ENCODE measurements at places on chromosomes 6 and 20.

GRCh38 chr6:89585154-89585553 is 53.4 kb downstream of the LYRM2 start:
- DNase-seq: no peak

DNA sequence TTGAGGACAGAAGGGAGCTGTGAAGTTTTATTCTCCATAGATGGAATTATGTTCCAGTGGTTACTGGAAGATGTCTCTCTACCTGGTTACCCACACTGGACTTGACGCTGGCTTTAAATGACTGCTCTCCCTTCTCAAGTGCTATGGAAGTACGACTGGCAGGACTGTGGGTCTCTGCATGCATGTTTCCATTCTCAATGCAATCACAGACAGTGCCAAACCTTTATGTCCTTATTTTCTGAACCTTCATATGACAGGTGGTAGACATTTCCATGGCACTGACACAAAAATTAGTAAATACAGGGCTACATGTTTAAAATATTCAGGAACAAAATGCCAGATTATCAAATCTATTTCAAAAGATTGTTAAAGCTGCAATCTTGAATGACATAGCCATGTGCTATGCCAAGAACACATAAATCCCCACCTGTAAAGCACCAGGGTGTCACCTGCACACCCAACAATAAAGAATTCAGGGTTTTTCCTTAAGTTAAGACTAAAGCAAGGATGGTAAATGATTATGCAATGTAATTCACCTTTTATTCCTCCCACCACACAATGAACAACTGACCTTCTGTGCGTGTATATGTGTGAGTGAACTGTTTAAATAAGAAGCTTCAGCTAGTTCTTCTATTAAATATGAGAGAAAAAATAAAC is 153.3 kb upstream of the ENPP5 start:
- no peak for DNase-seq

- DNase-seq: no peak
Observed at GRCh38 chr6:72975352-72975752, 249.9 kb downstream of the KHDC1L start.

DNA sequence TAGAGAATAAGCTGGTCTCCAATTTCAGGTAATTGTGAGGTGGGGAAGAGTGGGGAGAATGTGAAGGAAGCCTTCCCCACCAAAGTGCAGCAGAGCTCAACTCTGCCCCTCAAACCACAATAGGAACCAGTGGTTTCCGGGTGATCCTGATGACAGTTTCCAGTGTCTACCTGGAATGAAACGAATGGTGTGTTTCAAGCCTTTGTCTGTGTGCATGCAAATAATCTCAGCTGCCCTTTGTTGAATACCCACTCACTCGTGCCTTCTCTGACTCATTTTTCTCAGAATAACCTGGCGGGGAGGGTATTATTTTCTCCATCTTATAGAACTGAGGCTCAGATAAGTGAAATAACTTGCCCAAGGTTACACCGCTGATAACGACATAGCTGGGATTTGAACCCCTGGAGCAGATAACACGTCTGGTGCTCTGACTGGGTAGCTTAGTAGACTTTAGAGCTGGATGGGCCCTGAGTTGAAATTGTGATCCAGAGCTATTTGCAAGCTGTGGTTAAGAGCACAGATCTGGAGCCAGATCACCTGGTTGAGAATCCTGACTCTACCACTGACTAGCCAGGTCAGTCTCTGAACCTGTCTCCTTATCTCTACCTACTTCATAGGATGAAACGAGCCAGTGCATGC is 85.1 kb downstream of the EYA2 start:
- DNase-seq: no peak

DNA sequence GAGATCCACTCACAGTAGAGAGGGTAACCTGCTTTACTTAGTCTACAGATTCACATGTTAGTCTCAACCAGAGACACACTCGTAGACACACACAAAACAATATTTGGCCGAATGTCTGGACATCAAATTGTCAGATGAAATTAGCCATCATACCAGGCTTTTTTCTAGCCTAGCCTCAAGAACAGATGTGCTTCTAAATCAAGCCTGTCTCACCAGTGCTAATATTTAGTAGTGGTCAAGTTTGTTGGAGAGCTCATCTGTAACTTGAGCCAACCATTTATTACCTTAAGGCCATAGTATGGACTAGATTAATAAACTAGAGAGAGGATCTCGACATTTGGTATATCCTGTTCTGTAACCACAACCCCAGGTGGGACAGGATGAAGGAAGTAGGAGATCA is 1118.8 kb upstream of the MAP3K7 start:
- DNase-seq: no peak

DNA sequence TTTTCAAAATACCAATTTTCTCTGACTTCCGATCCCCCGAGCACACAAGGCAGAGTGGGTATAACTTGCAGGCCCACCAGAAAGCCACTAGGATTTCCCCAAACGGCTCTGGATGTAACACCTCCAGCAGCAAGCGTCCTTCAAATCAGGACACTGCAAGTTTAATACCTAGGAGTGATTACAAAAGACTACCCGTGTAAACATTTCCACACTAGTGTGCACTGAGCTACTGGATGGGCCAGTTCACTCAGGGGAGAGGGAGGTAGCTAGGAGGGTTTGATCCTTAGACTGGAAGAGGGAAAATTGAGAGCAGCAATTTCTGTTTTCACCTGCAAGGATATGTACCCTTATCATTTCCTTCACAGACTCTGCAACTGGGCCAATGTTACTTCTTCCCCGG is 91.8 kb upstream of the AGPAT4 start:
- DNase-seq: no peak

GRCh38 chr6:90610751-90611542 is 24.1 kb upstream of the MAP3K7 start:
- DNase-seq: no peak

DNA sequence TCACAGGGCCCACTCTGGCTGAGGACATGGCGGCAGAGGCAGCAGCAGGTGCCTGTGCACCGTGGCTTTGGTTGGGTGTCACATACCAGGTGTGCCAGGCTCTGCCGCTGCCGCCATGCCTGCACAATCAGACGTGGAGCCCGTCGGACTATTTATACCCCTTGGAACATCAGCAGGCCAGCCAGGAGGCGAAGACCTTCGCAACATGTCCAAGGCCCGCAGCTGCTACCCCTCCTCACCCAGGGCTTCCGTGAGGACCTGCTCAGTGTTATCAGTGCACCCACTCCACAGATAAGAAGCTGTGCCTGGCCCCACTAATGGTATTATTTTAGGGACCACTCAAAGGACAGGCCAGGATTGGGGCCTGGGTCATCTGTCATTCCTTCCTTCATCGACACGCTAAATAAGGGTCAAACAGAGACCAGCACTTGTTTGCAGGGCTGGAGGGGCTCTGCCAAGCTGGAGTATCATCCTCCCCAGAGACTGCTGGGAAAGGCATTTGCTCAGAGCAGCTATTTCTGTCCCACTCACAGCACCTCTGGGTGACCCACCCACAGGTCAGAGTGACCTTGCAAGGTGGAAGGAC is 109.2 kb downstream of the BMP7 start:
- no peak for DNase-seq

GRCh38 chr6:142566628-142567396 is 265.0 kb downstream of the ADGRG6 start:
- peak; percentile 46 for DNase-seq

DNA sequence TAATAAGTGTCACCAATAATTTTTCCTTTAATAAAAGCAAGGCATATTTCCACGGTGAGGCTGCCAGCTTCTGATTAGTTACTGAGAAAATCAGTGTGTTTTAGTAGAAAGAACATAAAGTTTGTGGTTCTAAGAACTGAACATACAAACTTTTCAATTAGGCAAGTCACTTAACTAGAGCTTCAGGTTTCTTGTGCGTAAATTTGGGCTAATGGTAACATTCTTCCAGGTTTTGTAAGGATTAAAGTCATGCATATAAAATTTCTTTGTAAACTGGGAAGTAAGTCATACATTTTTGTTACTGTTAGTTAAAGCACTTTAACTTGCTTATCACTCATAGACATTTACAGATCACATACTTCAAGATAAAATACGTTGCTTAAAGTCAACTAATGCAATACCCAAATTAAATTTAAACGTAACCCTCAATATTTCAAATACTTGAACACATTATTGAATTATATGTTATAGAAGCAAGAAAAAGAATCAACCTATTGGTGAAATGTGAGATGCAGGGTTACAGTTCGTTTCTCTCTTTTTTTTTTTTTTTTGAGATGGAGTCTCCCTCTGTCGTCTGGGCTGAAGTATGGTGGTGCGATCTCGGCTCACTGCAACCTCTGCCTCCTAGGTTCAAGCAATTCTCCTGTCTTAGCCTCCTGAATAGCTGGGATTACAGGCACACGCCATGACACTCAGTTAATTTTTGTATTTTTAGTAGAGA is 327.3 kb upstream of the NOX3 start:
- DNase-seq: no peak

GRCh38 chr6:25297823-25298522 is 18.8 kb downstream of the CARMIL1 start:
- no peak for DNase-seq

DNA sequence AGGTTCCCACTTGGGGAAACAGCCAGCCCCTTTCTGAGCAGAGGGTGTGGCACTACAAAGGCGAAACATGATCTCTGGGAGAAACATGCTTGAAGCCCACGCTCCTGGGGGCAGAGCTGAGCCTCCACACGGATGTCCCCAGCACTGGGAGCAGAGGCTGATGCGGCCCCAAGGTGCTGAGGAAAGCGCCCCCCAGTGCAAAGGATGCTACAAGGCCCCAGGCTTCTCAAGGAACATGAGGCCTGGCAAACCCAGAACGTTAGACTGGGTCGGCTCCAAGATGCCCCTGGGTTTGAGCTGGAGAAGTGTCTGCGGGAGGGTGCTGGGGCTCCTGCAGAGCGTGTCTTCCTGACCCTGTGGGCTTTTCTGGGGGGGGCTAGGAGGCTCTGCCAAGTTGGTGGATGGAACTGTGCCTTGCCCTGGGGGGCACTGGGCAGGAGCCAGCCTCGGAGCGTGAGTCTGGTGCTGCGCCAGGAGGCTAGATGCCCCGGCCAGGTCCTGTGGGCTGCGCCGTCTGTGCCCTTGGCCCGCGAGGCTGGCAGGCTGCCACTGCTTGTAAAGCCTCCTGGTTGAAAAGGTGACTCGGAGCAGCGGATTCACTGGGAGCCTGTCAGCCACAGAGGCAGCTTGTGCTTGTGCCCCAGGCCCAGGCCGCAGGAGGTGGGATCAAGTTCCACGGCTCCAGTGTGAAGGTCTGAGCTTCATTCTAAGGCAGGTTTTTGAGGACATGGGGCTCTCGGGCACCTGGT is 8.1 kb downstream of the SYNJ2 start:
- no peak for DNase-seq

- DNase-seq: no peak
Observed at GRCh38 chr6:170127151-170127550, 163.7 kb downstream of the DLL1 start.

GRCh38 chr6:67606906-67607828 is 1027.9 kb upstream of the ADGRB3 start:
- no peak for DNase-seq

DNA sequence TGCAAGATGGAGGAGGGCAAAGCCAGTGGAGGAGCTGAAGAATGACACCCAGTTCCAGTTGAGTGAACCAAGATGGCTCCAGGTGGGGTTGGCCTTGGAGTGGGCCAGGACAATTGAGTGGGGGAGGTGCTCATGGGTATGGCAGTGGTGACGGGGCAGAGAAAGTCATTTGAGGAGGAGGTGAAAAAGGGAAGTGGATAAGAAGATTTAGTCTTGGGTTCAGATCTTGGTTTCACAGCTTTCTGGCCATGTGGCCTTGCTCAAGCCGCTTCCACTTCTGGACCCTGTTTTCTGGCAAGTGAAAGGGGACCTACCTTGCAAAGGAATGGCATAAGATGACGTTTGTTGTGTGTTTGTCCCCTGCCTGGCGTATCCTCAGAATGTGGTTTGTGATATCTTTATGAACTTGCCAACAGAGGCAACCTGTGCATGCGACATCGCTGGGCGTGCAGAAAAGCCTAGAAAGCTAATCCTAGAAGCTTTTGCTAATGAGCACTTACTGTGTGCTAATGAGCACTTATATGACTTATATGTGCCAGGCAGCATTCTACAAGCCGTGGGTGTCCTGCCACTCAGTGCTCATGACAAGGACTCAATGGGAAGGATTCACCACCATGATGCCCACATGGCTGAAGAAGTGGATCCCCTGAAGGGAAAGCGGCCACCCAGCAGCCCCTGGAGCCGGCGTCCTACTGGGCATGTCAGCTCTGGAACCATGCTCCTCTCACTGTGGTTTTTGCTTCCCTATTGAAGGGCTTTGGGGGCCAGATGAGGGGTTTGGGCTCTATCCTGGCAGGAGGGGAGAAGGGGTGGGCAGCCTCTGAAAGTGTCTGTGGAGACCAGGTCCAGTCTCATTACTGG is 23.6 kb upstream of the STX16 start:
- no peak for DNase-seq

GRCh38 chr20:17227669-17228623 is 1.1 kb downstream of the PCSK2 start:
- DNase-seq: no peak

- peak; percentile 82 for DNase-seq
Observed at GRCh38 chr6:90233994-90234393, 62.6 kb downstream of the BACH2 start.

DNA sequence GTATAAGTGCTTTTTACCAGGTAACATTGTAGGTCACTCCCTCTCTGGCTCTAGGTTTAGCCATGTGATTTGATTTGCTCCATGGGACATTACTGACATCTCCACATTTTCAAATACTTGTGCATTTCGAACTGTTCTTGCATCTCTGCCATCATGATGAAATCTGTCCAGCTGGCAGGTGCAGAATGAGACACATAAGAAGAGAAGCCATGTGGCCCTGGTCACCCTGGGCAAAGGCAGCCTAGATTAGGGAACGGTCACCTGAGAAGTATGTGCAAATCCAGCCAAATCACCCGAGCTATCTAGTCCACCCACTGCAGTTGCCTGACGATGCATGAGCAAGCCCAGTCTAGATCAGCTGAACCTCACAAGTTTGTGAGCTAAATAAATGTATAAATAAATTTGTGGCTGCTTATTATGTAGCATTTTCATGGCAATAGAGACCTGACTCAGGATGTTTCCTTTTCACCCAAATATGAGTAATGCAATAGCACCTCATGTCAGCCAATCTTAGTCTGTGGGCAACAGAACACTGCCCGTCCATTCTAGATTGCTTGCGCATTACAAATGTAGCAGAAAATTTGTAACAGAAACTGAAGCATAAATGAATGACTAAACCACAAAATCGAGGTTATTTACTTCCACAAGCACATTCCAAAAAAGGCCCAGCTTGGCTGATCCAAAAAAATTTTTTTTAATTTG is 115.2 kb downstream of the PAK5 start:
- DNase-seq: no peak

- no peak for DNase-seq
Observed at GRCh38 chr6:13413900-13414555, 73.4 kb downstream of the GFOD1 start.

DNA sequence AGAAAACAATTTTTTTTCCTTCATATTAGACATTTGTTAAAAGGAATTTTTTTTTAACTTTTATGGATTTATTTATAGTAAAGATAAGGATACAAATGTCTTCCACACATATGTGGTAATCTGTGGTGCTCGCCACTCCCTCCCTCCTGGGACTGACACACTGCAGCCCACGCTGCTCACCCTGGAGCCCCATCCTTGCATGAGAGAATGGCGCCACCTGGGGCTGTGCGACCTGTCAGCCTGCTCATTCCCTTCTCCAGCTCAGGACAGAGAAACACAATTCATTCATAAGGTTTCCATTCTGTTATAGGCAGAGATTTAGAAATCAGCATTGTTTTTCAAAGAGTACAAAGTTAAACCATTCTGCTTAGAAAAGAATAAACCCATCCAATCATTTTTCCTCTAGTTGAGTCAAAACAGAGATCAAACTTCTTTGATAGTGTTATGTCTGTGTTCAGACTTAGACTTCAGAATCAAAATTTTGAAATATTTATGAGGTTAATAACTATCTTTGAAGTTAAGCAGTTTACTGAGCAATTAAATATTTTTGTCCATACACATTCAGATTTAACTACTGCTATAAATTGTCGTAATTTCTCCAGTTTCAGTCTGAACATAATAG is 42.8 kb upstream of the DYNLRB1 start:
- no peak for DNase-seq
